Activated naive CD8-positive, alpha-beta T cell treated with anti-CD3 and anti-CD28 coated beads for 36 hours (primary cell): ENCODE measurements at places on chromosomes 6 and 20. TPM values are rescaled to one million over a fixed set of nuclear protein-coding genes. Genes with fewer than 3 reads are reported as not detected.

DNA sequence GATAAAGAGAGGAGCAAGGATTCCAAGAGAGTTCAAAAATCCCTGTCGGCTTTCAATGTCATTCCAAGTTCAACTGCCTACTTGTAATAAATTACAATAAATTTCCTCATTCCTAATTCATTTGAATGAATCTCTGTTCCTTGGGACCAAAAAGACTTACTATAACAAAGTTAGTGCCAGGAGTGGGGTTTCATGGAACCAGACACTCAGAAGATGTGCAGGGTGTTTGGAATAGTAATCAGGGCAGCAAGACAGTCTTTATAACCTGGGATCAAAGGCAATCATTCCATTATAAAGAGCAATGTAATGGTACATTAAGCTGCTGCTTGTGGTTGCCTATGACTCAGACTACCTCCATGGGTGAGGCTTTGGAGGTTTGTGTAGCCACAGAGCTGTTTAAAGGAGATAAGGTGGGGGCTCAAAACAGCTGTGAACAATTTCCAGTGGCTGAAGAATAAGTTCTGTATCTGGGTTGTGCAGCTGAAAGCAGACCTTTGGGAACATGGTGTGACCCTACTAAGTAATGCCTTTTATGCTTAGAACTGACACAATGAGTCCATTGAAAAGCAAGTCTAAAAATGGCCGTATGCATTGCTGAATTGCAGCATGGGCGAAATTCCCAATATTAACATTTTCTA, 159.9 kb downstream of the LINC00237 start:
- H3K27me3 ChIP-seq: peaks cover 13% of the 10 kb centered on the region
- no peak for DNase-seq
- H3K4me1 ChIP-seq: no peaks in the 10 kb centered on the region
- H3K36me3 ChIP-seq: no peaks in the 10 kb centered on the region

DNA sequence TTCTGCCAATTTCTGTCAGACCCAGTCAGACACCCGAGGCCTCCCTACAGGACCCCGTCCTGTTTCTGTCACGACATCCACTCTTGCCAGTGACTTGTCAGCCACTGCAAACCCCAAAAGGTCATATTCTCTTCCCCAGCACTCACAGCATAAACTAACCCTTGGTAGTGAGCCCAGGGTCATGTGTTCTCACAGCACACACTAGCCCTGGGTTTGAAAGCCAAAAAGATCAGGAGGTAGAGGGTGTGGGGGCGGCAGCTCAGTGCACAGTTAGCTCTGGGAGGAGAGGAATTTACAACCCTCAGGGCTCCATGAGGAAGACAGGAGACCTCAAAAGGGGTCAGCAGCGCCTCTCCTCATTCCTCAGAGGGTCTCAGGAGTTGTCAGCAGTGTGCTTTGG, 9.9 kb upstream of the SNX9 start:
- H3K27ac ChIP-seq: peak overlapping the region; percentile 53
- H3K4me1 ChIP-seq: peaks cover 51% of the 10 kb centered on the region
- DNase-seq: no peak
- H3K4me3 ChIP-seq: no peak overlapping the region
- no peaks in the 10 kb centered on the region for H3K27me3 ChIP-seq

DNA sequence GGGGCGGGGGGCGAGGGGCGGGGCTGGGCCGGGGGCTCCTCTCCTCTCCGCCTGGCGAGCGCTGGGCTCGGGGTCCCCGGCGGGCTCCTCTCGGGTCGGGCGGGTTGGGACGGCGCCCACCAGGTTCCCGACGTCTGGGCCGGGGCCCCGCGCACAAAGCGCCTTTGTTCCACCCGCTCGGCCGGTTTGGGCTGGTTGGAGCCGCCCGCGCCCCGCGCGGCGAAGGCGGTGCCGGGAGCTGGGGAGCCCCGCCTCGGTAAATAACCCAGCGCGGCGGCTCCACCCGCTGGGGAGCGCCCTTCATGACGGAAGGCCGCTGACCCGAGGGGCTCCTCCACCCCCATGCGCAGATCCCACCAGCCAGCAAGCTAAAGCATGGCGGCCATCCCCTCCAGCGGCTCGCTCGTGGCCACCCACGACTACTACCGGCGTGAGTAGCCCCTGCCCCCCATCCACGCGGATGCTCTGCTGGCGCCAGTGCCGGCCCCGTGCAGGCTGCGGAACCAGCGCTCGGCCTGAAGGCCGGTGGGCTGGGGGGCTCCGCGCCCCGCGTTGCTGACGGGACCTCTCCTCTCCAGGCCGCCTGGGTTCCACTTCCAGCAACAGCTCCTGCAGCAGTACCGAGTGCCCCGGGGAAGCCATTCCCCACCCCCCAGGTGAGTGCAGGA, 503 bp downstream of the PPDPF start:
- H3K4me1 ChIP-seq: peaks cover 6% of the 10 kb centered on the region
- H3K27me3 ChIP-seq: no peaks in the 10 kb centered on the region
- H3K27ac ChIP-seq: peak overlapping the region; percentile 56
- H3K4me3 ChIP-seq: peak overlapping the region; percentile 83
- peak; percentile 82 for DNase-seq

DNA sequence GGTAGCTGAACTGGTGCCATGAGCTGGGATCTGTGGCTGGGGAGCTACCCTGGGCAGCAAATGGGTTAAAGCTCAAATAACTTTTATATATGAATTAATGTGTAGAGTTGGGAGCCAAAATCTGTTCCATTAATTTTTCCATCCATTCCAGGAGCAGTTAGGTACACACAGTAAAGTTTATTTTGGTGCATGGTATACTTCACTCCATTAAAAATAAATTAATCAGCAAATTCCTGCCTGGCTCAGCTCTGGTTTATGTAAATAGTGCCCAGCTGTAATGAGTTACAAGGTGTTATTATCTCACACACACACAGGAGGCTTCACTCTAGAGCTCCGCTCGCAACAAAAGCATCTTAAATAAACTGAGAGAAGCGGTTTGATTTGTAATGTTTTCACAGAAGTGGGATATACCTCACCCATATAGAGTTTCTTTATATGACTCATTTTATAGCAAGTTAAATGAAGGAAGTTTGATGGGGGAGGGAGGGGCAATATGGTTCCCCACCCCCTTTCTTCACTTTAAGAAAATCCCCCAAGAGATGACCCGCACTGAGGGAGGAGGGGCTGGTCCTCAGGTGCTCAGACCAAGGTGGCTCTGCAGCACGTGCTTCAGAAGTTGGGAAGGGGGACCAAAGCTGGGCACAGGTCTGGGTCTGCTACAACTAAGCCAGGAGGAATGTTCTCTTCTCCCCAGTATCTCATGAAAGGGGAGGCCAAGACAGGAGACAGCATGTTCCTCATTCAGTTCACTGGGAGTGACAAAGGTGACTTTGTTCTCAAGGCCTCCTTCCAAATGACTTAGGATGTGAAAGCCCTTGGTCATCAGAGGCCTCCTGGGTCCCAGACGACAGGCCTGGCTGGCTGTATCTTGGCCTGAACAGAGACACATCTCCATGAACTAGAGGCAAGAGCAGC, 10.5 kb upstream of the FAM83C start:
- no peak for DNase-seq
- H3K36me3 ChIP-seq: peaks cover 3% of the 10 kb centered on the region
- H3K27ac ChIP-seq: no peak overlapping the region
- peaks cover 34% of the 10 kb centered on the region for H3K4me1 ChIP-seq
- H3K27me3 ChIP-seq: no peaks in the 10 kb centered on the region
- no peak overlapping the region for H3K4me3 ChIP-seq

GRCh38 chr6:122438975-122439374, 32.6 kb downstream of the SERINC1 start:
- no peaks in the 10 kb centered on the region for H3K27me3 ChIP-seq
- no peaks in the 10 kb centered on the region for H3K4me1 ChIP-seq
- H3K27ac ChIP-seq: no peak overlapping the region
- DNase-seq: no peak
- no peak overlapping the region for H3K4me3 ChIP-seq

DNA sequence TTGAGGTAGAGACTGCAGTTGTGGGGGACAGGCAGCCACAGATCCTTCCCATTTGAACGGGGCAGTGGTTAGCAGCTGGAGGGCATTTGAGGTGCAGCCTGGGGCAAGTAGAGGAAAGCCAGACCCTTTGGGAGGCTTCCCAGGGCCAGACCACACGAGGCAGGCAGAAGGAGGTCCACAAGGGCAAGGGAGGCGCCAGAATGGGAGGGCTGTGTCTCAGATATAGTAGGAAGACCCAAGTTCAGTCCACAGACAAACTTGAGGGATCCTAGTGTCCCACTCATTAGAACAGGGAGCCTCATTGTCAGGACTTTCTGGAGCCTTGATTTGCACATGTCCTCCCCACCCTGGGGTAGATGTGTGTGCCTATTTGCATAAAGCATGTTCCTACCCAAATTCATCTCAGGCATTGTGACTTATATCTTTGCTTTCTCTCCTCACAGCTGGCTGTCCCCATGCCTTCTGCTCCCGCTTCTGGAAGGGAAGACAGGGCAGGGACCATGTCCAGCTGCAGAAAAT, 166.0 kb downstream of the VEGFA start:
- H3K4me1 ChIP-seq: no peaks in the 10 kb centered on the region
- no peaks in the 10 kb centered on the region for H3K36me3 ChIP-seq
- H3K27ac ChIP-seq: no peak overlapping the region
- H3K4me3 ChIP-seq: no peak overlapping the region
- no peak for DNase-seq
- H3K27me3 ChIP-seq: no peaks in the 10 kb centered on the region

DNA sequence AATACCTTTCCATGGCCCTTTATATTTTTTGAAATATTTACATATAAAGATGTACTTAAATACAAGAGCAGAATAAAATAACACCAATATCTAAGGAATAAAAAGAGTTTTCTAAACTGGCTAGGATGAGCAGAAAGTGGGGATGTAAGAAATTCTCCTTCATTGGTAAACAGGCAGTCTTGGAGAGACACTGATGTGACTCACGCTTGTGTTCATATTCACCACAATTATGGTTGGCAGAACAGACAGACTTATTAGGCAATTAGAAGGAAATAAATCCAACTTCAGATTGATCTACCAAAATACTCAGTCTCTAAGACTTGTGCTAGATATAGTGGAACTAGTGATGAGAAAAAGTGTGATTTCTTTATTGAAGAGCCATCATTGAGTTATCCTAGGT, 463.7 kb downstream of the CDC5L start:
- H3K27ac ChIP-seq: no peak overlapping the region
- no peak for DNase-seq
- H3K4me1 ChIP-seq: peaks cover 35% of the 10 kb centered on the region

GRCh38 chr6:155434096-155434495, 21.5 kb downstream of the NOX3 start:
- H3K27ac ChIP-seq: no peak overlapping the region
- H3K27me3 ChIP-seq: no peaks in the 10 kb centered on the region
- no peaks in the 10 kb centered on the region for H3K36me3 ChIP-seq
- no peak for DNase-seq
- H3K4me3 ChIP-seq: no peak overlapping the region

DNA sequence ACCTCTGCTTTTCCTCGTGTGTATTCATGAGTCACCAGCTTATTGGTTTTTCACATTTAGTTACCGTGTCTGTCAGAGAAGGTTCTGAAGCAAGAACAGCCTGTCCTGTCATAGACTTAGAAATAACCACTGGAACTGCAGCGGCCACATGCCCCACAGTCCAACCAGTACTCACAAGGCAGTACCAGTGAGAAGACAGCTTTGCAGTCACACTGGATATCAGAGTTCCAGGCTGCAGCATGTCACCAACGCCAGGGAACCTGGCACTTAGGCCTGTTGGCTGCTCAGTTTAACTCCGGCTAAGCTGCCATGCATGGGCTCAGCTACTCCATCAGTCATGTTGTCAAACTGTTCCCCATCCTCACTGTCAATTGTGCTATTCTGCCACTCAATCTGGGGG, 40.1 kb downstream of the ADNP start:
- H3K36me3 ChIP-seq: peaks cover 47% of the 10 kb centered on the region
- H3K27me3 ChIP-seq: no peaks in the 10 kb centered on the region
- no peak overlapping the region for H3K4me3 ChIP-seq
- peak overlapping the region; percentile 15 for H3K27ac ChIP-seq
- no peak for DNase-seq
- H3K4me1 ChIP-seq: peaks cover 22% of the 10 kb centered on the region

- H3K36me3 ChIP-seq: peaks cover 17% of the 10 kb centered on the region
- peaks cover 13% of the 10 kb centered on the region for H3K27me3 ChIP-seq
- peak; percentile 89 for DNase-seq
- peaks cover 48% of the 10 kb centered on the region for H3K4me1 ChIP-seq
- H3K4me3 ChIP-seq: peak within 1 kb of the TSS; percentile 97
These were observed at the start of gene PPT2 for GRCh38 chr6:32153564-32154513. Gene PPT2 (plus strand): TSS chr6:32154141. CDS start chr6:32154595, 454 bp downstream.

- DNase-seq: no peak
- H3K4me3 ChIP-seq: no peak overlapping the region
- H3K27me3 ChIP-seq: no peaks in the 10 kb centered on the region
- H3K36me3 ChIP-seq: no peaks in the 10 kb centered on the region
- H3K4me1 ChIP-seq: no peaks in the 10 kb centered on the region
These were observed 436.8 kb downstream of the HAO1 start for GRCh38 chr20:7503501-7503900.

GRCh38 chr6:112227992-112228391, 26.4 kb downstream of the LAMA4 start:
- no peaks in the 10 kb centered on the region for H3K4me1 ChIP-seq
- no peak overlapping the region for H3K4me3 ChIP-seq
- no peak overlapping the region for H3K27ac ChIP-seq
- no peak for DNase-seq

- H3K27me3 ChIP-seq: peaks cover 15% of the 10 kb centered on the region
- H3K4me1 ChIP-seq: no peaks in the 10 kb centered on the region
- H3K36me3 ChIP-seq: no peaks in the 10 kb centered on the region
- H3K4me3 ChIP-seq: no peak overlapping the region
- H3K27ac ChIP-seq: no peak overlapping the region
These were observed 67.3 kb upstream of the MAP3K7 start for GRCh38 chr6:90654166-90654565.

- no peak overlapping the region for H3K4me3 ChIP-seq
These were observed 33.0 kb downstream of the YTHDF1 start for GRCh38 chr20:63182946-63183415.

DNA sequence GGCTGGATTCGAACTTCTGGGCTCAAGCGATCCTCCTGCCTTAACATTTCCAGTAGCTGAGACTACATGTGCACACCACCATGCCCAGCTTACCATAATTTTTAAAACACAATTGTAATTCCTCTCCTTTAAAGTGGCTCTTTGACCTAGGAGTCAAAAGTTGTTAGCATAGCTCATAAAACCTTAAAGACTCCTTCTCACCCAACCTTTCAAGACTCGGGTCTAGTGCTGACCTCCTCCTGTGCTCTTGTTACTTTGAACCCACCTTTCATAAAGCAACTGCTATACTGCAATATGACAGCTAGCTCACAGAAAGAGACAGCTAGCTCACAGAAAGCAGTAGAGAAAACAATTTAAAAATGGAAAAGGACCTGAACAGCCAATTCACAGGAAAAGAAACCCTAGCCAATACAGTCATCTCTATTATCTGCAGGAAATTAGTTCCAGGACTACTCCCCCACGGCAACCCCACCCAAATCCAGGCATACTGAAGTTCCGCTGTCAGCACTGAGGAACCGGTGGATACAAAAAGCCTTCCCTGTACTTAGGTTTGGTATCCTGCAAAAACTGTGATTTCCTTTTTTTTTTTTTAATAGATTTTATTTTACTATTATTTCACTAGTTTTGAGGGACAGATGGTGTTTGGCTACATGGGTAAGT, 20.3 kb downstream of the SSR1 start:
- peaks cover 16% of the 10 kb centered on the region for H3K36me3 ChIP-seq
- H3K4me1 ChIP-seq: peaks cover 2% of the 10 kb centered on the region
- DNase-seq: no peak
- H3K4me3 ChIP-seq: no peak overlapping the region
- H3K27me3 ChIP-seq: no peaks in the 10 kb centered on the region

The TNF gene
- total RNA-seq: 115 TPM

The BTBD3 gene
- 3.9 TPM for total RNA-seq

The TINAG gene
- total RNA-seq: not detected

The SSTR4 gene
- total RNA-seq: not detected

The TBXT gene
- total RNA-seq: not detected

The THBD gene
- not detected for total RNA-seq
